ENCODE measurements at places on chromosomes 2 and 18.

GRCh38 chr2:219369447-219369861 is 18.3 kb downstream of the DNPEP start:
- DNase-seq = no peak

DNA sequence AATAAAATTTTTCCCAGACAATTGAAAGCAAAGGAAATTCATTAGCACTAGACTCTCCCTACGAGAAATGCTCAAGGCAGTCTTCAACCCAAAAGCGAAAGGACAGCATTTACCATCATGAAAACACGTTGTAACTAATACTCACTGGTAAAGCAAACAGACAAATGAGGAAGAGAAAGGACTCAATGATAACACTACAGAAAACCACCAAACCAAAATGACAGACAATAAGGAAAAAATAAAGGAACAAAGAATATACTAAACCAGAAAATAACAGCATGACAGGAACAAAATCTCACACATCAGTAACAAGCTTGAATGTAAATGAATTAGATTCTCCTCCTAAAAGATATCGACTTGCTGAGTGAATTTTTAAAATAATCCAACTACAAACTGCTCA is 190.7 kb downstream of the NOL4 start:
- no peak for DNase-seq

- DNase-seq = no peak
These were observed 828 bp downstream of the DYNC1I2 start for GRCh38 chr2:171688129-171688465.

GRCh38 chr2:141517852-141518421 is 612.9 kb downstream of the LRP1B start:
- DNase-seq = no peak

GRCh38 chr2:127416506-127417001 is 1.7 kb upstream of the PROC start:
- no peak for DNase-seq

- DNase-seq = no peak
These were observed 26.0 kb upstream of the ATOH8 start for GRCh38 chr2:85727798-85728197.

GRCh38 chr2:15825276-15825980 is 114.9 kb upstream of the MYCN start:
- no peak for DNase-seq

DNA sequence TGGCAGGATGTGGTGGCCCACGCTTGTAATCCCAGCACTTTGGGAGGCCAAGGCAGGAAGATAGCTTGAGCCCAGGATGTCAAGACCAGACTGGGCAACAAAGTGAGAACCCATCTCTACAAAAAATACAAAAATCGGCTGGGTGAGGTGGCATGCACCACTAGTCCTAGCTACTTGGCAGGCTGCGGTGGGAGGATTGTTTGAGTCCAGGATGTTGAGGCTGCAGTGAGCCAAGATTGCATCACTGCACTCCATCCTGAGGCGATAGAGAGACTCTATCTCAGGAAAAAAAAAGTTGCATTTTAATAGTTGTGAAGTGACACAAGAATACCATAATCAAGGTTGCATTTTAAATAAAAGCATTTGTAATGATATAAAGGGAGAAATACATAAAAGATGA is 124.1 kb upstream of the SLC38A11 start:
- DNase-seq = no peak

DNA sequence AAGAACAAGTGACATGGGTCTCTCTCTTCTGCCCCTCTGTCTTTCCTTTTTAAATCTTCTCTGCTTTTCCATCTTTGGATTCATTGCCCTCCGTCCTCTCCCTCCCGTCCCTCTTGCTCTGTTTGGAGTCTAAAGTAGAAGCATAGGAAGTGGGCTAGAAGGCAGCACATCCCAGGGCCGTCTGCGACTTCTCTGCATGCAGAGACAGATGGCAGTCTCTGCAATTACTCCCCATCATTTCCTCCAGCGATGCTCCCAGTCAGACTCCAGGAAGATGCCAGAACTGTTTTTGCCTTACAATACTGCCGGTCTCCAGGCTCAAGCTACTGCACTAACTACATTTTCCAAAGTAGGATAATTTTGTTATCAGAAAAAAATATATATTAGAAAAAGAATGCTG is 35.2 kb upstream of the LPIN2 start:
- no peak for DNase-seq

- DNase-seq = no peak
These were observed 26.1 kb downstream of the METTL8 start for GRCh38 chr2:171407676-171408044.

- no peak for DNase-seq
These were observed 45.8 kb downstream of the PTPN2 start for GRCh38 chr18:12838178-12838634.

DNA sequence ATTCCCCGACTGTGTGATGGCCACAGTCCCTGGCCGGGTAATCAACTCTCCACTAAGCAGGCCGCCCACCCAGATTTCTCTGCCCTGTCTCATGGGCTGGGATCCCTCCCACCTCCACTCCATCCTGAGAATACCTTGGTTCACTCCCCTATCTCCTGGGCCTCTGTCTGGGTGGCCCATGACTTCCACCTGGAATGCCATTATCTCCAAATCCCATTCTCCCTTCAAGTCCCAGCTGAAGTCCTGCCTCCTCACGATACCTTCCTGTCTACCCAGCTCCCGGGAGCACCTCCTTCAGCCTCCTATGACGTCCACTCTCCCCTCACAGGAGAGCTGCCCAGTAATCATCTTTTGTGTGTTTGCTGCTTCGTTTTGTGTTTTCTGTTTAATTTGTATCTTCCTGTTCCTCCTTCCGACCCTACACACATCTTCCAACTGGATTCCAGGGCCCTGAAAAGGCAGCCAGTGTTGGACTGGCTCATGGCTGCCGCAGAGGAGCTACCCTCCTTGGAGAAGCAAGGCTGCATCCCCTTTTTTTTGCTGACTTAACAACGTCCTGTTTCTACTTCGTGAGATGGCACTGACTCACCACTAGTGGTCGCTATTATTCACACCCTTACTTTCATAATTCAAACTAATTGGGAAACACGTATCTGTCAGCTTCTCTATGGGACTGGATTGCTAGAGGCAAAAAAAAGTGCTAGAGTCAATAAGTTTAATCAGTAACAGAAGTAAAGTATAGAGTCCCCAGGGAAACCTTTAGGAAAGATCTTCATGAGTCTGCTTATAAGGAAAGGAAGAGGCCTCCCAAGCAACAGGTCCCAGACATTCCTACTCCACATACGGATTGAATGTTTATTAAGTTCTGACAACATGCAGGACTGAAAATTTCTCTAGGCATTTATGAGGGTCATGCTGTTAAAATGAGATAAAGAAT is 171.9 kb upstream of the GATA6 start:
- peak; percentile 48 for DNase-seq

DNA sequence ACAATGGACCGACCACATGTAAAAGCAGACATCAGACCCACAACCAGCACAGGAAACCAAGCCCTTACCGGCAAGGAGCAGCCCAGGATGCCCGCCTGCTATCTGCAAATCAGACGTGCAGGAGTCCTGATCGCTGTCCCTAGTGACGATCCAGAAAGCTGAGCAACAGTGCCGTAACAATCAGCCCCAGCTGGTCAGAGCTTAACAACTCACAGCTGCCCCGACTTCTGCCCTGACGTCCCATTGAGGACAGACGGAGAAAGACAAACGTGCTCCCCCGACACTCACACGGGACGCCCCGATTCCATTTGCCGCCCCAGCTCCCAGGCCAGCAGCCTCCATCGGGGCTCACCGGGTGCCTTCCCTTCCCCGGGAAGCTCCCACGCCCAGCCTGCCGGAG is 39.8 kb upstream of the PXDN start:
- no peak for DNase-seq

GRCh38 chr2:160372010-160372356 is 121.6 kb downstream of the RBMS1 start:
- no peak for DNase-seq

DNA sequence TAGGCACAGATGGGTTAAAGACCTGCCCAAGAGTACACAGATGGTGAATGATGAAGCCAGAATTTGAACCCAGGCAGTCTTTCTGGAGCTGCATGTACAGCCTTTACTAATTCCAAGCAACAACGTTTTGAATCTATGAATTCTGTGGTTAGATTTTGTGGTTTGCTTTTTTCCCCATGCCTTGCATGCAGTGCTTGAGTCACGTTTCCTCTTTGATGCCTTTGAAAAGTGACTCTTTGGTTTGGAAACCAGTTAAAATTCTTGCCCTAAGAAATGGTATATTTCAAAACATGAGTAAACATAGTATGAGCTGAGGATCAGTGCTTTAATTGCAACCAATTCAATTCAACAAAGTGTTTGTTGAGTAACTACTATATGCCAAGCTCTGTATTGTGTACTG is 48.2 kb upstream of the PPM1B start:
- no peak for DNase-seq

DNA sequence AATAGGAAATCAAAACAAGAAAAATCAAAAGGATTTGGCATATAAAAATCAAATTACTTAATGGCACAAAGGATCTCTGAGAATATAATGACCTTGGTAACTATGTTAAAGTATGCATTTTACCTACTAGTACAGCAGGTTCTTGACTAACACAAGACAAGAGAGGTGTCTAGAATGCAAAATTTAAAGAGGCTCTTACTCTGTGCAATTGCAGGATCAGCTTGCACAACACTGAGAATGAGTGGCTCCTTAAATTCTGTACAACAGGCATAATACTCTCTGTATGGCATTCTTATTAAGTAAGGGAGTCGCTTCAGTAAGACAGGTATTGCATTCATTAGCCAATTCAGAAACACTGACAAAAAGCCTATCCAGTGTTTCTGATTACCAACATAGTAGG is 72.6 kb downstream of the UGP2 start:
- DNase-seq = no peak

DNA sequence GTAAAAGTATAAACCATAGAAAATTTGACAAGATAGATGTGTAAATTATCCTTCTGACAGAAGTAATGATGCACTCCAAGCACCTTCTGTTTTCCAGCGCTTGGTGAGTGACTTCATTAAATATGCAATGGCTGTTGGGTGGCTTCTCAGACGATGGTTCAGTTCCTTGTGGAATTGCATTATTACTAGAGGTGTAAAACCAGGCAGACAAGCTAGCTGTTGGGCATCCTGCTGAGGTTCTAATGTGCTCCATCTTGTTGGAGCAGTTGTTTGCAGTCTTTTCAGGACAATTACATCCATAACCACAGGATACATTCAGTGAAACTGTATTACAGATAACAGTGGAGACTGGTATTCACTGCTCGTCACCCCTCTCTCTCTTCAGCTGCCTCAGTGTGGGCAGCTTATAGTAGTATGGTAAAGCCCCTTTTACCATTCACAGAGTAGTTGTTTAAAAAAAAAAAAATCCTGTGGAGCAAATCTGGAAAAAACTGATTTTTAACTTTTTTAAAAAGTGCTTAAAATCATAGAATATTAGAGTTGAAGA is 143.5 kb downstream of the AGPS start:
- no peak for DNase-seq

GRCh38 chr2:60523963-60524362 is 29.5 kb downstream of the BCL11A start:
- no peak for DNase-seq

Data from HCT116 (cell line).